ENCODE measurements at places on chromosomes 6 and 20.
A peak's percentile ranks its signal among the peaks of the same experiment; 100 is the strongest.

DNA sequence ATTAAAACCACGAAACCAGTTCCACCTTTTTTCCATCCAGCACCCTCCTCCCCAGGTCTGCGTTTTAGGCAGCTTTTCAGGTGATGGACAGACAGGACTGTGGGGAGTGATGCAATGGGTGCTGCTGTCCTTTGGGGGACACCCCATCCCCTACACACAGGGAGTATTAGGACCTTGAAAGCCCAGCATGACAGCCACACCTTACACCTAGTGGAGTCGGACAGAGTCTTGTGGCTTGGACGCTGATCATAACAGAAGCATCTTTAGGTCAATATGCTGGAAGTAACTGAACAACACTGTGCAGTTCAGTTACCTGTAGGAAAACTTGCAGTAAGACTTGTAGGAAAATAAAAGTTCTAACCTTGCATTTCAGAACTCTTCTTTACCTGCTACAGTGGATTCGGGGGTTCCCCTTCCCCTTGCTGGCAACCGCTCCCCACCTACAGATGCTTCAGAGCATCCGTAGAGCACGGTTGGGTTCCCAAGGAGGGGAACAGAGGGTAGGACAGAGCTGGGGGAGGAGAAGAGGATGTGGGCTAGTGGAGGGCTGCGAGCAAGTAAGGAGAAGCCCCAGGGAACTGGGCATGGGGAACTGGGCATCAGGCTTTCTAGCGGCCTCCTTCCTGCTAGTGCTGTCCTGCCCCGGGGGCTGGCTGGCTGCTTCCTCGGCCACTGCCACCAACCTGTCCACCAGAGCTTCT, 31.7 kb downstream of the PLEKHG1 start:
- DNase-seq, result no peak

- DNase-seq, result no peak
These were observed 10.5 kb upstream of the BEND3 start for GRCh38 chr6:107125771-107126170.

- DNase-seq, result no peak
These were observed 57.4 kb downstream of the LYRM2 start for GRCh38 chr6:89580997-89581666.

DNA sequence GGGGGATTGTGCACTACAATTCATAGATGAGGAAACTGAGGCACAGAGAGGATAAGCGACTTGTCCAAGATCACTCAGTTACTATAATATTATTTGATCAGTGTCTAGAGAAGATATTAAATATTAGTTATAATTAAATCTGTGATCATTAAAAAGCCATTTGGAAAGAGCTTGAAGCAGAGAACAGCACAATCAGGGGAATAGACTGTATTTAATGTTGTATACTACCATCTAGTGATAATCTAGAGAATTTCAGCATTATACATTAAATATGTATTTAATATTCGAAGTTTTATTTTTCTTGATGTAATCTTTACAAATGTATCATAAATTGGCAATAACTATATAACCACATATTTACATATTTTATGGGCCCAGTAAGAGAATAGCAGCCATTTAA, 20.1 kb upstream of the MTCL3 start:
- no peak for DNase-seq

DNA sequence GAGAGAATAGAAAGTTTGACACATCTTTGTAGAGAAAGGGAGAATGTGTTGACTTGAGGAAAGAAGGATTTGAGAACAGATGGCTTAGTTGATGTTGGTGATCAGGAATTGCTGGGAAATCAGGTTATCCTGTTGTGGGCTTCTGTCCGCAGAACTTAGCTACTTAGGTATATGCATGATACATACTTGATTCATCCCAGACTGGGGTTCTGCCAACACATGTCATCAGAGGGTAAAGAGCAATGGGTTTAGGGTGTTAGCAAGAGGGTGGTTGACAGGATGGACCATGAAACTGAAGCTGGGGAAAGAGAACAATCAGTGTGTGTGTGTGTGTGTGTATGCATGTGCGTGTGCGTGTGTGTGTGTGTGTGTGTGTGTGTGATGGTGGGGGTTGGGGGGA, 50.6 kb upstream of the NELFCD start:
- DNase-seq, result no peak

DNA sequence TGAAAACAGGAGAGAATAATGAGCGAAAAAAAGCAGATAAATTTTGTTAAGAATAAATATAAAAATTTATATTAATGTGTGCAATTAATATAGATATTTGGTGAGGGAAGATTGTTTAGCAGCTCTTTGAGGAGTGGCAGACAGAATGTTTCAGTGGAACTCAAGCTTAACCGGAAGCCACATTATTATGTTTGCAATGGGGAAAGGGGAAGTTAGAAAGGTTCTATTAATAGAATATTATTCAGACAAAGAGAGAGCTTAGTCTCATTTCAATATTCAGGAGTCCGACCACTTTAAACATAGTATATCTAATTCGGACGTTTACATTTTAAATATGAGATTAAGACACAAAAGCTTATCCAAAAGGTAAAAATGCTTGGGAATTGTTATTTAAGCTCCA, 81.6 kb upstream of the KHDRBS2 start:
- DNase-seq, result no peak

DNA sequence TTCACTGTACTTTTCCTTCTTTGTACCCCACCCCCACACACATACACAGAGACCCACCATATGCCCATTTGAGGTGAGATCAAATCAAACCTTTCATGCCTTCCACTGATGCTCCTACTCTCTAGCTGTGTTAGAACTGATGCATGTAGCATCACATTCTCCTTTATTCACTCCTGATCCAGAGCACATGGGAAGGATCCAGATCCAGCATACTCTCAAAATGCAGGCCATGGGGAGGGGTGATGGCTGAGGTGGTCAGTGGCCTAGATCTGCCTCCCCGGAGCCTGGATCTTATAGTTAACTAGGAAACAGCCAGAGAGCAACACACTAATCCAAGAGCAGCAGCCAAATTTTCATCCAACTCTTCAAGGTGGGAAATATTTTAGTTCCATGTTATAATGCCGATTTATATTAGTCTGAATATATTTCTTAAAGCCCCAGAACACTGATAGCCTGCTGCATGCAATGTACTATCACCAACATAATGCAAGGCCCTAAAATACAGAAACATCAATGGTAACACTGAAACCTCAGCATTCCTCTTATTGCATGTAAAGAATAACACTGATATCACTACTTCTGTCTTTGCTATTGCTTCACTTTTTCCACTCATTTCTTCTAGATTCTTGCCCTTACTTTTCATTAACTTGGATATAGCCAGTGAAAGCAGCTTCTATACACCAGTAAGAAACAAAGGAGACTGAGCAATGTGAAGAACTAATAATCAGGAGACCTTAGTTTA, 126.8 kb upstream of the BEND6 start:
- DNase-seq, result no peak

DNA sequence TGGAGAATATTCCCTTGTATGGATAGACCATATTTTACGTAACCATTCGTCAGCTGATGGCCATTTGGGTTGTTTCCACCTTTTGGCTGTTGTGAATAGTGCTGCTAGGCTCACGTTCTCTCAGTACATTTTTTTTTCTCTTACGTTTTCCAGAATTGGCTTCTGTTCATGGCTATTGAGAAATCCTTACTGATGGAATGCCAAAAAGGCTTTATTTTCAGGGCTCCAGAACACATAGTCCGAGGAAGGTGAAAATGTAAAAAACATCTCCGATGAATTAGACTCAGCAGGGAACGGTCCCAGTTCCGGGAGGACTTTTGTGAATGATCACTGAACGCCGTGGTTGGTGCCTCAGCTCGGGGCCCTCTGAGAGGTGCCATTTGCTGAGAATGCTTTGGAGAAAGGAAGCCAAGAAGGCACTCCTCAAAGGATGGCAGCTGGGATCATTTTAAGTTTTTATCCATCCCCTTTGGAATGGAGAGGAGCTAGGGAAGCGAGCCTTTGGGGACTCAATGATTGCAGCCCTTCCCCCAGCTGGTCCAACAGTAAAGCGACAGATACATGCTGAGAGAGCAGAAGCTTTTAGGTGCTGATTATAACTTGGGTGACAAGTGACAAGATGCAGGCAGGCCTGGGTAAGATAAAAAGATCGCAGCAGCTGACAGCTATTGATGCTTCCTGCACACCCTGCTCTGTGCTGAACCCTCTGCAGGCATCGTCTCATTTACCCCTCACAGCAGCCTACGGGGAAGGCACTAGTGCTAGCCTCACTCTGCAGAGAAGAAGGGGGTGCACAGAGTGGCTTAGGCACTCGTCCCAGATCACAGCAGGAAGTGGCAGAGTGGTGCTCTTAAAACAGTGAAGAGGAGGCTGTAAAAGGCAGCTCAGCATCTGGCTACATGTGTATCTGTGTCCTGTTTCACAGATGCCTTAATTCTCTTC, 133.4 kb upstream of the KCNG1 start:
- DNase-seq, result no peak

- peak; percentile 41 for DNase-seq
These were observed 8.7 kb downstream of the ZNF335 start for GRCh38 chr20:45963059-45964005.

DNA sequence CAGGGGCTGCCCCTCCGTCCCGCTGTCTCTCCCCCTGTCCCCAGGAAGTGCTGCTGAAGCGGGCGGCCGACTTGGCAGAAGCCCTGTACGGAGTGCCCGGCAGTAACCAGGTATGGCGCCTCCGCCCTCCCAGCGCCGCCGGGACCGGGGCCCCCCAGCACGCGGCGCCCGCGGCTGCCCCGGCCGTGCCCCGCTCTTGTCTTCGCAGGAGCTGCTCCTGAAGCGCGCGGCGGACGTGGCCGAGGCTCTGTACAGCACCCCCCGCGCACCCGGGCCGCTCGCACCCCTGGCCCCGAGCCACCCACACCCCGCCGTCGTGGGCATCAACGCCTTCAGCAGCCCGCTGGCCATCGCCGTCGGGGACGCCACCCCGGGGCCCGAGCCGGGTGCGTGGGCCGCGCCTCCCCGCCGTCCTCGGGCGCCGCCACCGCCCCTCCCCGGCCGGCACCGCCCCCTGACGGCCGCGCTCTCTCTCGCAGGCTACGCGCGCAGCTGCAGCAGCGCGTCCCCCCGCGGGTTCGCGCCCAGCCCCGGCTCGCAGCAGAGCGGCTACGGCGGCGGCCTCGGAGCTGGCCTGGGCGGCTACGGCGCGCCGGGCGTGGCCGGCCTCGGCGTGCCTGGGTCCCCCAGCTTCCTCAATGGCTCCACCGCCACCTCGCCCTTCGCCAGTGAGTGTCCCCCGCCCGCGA, 48.4 kb downstream of the CPXM1 start:
- DNase-seq, result no peak

DNA sequence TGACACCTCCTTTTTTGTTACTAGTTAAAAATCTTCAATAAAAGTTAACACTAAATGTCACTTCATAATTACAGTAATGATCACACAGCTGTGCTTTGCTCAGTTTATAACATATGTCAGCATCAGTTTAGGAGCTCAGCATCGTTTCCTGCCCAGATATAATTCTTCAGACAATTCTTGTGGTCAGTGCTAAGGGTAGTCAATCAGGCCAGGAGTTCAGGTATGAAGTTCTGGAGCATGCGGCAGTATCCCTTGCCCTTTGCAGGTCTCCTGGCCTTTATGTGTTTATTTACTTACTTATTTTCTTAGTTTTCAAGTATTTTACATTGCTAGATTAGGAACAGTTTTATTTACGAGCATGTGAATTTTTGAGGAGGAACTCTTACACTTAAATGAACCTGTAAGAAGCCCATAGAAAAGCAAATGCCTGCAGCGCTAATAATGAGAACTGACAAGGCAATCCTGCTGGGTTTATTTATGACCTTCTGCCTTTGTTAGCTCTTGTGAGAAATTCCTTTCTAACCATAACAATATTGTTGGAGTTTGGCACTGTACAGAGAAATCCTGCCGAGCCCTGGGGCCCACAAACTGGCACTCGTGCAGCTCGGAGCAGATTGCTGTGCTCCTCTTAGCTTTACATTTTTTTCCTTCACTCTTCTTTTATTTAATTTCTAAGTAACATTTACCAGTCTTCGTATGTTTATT, 252.8 kb downstream of the TMEM242 start:
- DNase-seq, result no peak

Measured in H9 (cell line).